ENCODE measurements at places on chromosomes 6 and 20.

DNA sequence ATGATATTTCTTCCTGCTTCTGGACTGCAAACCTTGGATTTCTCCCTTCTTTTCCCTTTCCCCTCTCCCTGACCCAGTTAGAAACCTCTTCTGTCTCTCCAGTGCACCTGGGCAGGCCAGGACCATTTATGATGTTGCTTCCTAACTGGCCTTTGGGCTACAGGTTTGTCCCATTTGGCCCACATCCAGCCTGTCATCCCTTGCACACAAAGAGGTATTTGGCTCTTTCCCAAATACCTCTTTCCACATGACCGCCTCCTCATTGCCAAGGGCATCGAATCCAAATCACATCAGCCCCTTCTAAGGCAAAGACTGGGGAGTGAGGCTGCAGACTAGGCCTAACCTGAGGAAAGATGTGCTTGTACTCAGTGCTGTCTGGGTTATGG lies 13.6 kb downstream of the FGD2 start:
- no peak for DNase-seq

DNA sequence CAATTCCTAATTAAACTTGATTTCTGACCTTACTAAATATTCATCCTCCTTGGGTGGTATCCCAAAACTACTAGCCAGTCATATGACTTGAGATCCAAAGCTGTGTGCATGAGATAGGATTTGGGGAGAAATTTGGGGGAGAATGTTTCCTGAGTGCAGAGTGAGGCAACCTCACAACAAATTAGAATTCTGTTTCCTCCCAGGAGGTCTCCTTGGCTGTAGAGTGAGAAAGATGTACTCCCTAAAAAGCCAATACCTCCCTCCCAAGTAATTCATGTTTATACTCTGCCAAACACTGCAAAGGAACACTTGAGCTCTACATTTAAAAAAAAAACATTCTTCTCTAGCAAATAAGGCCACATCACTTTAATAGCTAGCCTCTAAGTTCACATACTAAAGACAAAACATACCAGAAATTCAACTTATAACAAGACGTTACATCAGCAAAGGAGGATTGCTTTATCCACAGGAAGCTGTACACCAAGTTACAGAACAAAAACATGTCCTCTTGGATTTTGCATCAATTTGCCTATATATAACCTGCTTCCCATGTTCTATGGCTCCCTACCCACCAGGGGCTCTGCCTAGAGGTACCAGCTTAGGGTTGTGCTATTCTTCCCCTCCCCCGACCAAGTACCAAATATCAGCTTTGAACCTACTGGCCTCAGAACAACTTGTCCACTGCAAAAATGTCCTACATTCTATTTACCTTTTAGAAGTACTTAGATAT lies 15.4 kb upstream of the TMEM30A start:
- no peak for DNase-seq

- DNase-seq: no peak
Measured at GRCh38 chr6:34152806-34153520, 7.1 kb upstream of the GRM4 start.

- no peak for DNase-seq
Measured at GRCh38 chr6:123118811-123119210, 122.8 kb downstream of the CLVS2 start.

DNA sequence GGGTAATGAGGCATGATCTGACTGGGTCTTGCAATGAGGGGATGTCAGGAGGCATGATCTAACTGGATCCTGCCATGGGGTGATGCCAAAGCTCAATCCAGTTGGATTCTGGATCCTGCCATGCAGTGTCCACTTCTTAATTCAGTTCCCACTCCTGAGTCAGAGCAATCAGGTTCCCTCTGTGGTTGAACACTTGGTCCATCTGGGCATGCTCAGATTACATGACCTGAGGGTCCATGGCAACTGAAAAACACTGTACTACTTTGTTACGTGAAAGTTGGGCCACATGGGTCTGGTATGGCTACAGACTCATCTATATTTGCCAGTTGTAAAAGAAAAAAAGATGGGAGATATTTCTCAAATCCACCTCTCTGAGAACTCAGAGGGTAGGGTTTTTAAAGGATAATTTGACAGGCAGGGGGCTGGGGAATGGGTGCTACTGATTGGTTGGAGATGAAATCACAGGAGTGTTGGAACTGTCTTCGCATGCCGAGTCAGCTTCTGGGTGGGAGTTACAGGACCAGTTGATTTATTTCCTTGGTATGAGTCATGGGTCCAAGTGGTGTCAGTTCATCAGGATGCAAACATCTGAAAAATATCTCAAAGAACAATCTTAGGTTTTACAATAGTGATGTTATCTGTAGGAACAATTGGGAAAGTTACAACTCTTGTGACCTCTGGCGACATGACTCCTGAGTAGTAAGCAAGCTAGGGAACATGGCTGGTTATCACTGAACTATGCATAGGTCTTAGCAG lies 21.6 kb downstream of the C6orf163 start:
- DNase-seq: no peak

- no peak for DNase-seq
Measured at GRCh38 chr6:153043719-153044118, 41.2 kb upstream of the MTRF1L start.

DNA sequence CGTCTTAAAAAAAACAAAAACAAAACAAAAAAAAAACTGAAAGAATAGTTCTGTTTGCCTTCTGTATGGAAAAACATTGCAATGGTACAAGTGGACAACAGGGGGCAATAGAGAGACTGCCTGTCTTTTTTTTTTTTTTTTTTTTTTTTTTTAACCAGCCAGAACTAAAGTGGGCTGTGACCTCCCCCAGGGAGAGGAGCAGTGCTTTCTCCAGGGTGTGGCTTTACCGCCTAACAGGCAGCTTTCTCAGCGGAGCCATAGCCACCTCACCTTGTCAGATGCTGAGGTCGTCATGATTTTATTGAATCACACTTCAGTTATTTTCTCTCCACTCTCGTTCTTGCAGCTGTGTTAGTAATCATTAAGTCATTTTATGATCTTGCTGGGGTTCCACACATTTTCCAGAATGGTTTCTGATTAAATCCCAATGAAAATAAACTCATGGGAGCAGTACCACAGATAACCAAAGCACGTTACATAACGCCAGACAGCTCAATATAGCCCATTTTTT lies 78.4 kb downstream of the GMPR start:
- DNase-seq: no peak

DNA sequence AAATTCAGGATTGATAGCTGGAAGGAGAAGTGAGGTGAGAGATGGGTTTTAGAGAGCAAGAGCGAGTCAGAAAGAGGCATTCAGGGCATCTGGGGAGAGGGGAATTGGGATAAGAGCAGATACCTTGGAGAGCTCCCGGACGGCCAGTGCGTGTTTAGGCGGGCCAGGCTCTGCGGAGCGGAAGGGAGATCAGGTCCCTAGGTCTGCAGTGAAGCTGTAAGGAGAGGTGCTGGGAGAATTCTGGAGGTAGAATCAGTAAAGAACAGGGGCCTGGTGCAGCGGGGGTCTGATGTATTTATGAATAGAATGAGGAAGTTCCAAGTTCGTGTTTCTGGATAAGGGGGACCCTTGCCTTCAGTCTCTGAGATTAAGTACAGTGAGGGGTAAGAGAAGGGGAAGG lies 47.4 kb upstream of the FAM83D start:
- no peak for DNase-seq

DNA sequence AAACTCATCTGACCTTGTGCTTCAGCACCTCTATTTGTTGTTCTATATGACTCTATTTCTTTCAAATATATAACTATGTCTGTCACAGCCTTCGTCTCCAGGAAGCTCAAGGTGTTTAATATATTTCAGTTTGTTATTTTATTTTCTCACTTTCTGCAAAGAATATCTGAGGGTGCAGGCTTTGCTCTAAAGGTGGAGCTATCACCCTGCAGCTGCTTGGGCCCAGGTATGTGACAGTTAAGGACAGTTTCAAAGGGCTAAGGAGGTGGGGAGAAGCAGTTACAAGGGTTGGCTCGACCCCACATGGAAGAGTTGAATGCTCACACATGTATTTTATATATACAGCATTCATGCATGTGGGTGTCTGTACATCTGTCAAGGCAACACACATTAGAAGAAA lies 405.6 kb downstream of the BTBD9 start:
- no peak for DNase-seq

DNA sequence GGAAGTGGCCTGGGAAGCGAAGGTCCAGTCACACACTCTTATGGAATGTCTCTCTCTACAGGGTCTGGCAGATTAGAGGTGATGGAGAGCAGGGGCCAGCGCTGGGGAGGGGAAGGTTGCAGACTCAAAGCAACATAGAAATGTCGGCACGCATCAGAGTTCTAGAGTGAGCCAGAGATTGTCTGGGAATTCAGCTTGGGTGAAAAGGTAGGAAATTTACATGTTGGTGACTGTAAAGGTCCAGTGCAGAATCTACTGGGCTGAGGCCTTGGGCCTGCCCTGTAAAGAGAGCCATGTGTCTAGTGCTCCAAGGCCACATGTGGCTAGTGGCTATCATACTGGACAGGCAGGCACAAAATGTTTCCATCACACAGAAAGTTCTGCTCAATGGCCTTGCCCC lies 80.8 kb downstream of the FOXA2 start:
- DNase-seq: no peak

DNA sequence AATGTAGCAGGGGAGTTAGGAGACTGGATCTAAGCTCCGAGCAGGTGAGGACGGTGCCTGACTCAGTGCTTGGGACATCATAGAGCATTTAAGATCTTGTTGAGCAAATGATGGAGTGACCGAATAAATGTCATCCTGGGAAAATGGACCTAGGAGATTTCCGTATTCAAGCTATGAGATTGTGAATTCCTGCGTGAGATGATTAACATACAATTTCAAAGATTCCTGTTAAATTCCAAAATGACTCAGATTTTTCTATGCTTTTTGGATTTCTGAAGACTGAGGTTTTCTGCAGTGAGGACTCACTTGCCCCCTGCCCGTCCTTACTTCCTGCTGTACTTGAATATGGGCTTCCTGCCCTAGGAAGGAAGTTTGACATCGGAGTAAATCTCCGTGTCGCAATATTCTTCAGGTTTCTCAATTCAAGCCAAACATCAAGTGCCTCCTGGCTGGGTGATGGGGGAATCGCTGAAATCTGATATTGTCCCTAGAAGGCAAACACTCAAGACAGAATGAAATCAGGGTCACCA lies 5.2 kb downstream of the SYTL3 start:
- no peak for DNase-seq

DNA sequence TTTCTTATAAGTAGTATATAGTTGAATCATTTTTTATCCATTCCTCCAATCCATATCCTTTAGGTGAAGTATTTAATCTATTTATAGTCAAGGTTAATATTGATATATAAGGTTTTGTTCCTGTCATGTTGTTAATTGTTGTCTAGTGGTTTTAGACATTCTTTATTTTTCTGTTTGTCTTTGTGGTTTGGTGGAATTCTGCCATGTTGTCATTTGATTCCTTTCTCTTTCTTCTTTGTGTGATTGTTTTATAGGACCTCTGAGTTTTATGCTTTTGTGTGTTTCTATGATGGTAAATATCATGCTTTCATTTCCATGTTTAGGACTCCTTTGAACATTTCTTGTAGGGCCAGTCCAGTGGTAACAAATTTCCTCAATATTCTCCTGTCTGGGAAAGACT lies 450.3 kb upstream of the BTBD3 start:
- no peak for DNase-seq

GRCh38 chr6:4210629-4211419 lies 75.4 kb upstream of the ECI2 start:
- DNase-seq: peak; percentile 52

DNA sequence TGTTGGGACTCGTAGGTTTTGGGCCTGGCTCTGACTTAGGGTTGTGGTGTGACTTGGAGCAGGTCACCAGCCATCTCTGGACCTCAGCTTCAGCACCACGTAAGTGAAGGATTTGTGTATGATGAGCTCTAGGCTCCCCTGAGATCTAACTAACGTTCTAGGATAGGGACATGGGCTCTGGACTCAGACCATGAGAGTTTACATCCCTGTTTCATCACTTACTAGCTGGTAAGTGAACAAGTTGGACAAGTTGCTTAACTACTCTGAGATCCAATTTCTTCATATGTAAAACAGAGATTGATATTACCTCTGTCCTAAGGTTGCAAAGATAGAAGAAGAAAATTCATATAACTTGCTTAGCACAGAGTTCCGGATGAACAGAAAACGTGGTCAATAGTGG lies 20.3 kb upstream of the PNPLA1 start:
- DNase-seq: no peak

DNA sequence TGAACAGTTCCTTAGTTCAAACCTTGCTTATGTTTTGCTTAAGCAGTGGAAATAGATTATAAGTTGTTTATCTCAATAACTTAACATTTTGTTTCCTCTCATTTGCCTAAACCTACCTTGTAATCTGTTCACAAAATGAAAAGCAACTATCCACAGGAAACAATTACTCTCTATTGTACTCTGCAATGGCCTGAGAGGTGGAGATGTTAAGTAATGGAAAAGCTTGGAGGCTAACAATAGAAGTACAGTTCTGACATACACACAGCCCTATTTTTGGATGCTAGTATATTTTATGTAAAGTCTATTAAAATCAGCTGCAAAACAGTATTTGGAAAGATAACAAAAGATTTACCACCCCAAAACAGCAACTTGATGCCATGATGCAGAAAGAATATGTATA lies 82.1 kb downstream of the TINAG start:
- DNase-seq: no peak

DNA sequence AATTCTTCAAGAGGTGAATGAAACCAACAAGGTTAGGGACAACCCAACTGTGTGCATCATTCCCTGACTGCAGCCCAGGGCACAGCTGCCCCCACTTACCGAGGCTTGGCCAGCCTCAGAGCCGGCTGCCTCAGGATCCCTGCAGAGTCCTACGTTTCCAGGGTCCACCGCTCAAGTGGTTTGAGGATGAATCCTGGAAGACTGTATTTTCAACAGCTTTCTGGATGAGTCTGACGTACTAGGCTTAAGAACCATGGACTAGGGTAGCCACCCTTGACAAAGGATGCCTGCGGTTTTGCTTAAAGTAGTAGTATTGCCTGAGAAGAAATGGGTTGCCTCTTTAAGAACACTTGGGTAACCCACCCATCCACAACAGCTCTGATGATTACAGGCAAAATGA lies 101.4 kb downstream of the FOXC1 start:
- DNase-seq: no peak

DNA sequence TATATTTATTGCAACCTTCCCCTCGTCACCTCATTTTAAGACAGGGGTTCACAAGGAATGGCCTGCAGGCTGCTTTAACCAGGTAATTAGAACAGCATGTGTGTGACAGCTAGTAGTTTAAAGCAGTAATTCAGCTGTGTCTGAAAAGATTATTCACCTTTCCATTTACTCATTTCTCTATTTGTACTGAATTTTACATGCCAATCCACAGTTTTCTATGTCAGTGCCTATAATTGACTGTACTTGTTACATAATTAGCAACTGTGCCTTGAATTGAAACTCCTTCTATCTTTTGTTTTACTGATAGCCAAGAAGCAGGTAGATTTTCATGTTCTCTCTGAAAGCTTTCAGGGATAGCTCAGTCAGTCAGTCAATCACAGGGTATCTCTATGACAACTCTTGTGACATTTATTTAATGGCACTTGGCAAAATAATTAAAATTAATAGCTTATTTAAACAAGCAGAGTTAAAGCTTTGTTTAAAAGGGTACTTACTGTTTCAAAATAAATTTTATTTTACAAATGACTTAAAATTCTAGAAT lies 214.0 kb downstream of the ZFAND3 start:
- DNase-seq: no peak
